ENCODE measurements at places on chromosomes 5 and 9. TPM values are rescaled to one million over a fixed set of nuclear protein-coding genes. Genes with fewer than 3 reads are reported as not detected.

DNA sequence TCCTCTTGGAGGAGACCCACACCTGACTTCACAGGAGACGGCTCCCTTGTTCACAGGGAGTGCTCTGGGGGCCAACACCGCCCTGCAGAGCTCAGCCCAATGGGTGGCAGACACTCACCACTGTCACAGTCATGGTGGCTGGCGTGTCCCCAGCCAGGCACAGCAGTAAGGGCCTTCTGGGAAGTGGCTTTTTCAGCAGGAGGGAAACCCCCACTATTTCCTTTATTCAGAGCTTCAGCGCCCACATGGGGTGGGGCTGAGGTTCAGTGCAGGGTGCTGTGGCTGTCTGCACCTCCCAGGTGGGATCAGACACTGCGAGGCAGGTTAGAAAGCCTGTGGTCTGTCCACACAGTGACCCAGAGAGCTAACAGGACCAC, 3.6 kb upstream of the SNAPC4 start:
- H3K4me3 ChIP-seq: no peak overlapping the region
- no peak for DNase-seq
- peaks cover 12% of the 10 kb centered on the region for H3K36me3 ChIP-seq
- H3K27ac ChIP-seq: no peak overlapping the region
- no peaks in the 10 kb centered on the region for H3K4me1 ChIP-seq
- no peaks in the 10 kb centered on the region for H3K27me3 ChIP-seq

GRCh38 chr9:94576131-94576530, 17.5 kb downstream of the FBP2 start:
- no peak for DNase-seq
- H3K36me3 ChIP-seq: no peaks in the 10 kb centered on the region
- H3K27ac ChIP-seq: no peak overlapping the region
- H3K27me3 ChIP-seq: no peaks in the 10 kb centered on the region
- peaks cover 17% of the 10 kb centered on the region for H3K4me1 ChIP-seq
- H3K4me3 ChIP-seq: no peak overlapping the region

DNA sequence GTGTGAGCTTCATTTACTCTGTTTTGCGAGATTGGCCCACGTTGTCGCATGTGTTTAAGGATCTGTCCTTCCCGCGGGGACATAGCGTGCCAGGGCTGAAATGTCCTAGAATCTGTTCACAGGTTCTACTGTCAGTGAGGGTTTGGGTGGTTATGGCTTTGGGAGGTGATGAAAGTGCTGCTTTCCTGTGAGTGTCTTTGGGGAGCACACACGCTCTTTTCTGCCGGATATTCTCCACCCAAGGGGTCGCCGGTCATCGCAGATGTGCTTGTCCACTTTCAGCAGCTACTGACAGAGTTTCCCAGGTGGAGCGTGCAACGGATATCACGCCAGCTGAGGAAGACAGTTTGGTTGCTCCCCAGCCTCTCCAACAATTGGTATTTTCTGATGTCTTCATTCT, 32.1 kb downstream of the PROP1 start:
- no peak overlapping the region for H3K4me3 ChIP-seq
- no peak overlapping the region for H3K27ac ChIP-seq
- H3K27me3 ChIP-seq: no peaks in the 10 kb centered on the region
- DNase-seq: no peak
- no peaks in the 10 kb centered on the region for H3K36me3 ChIP-seq

DNA sequence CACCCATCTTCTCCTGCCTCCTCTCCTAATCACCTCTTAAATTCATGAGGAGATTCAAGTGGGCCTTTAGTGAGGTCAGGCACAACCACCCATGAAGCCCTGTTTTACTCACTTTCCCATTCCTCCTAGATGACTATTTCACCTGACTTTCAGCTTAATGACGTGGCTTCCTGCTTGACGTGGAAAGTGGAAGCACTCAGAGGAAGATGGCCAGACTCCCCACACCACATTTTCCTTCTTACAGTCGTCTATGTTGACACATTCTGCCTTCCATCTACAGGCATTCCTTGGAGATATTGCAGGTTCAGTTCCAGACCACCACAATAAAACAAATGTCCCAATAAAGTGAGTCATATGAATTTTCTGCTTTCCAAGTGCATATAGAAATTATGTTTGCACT, 146.4 kb upstream of the TAS2R1 start:
- DNase-seq: no peak
- no peaks in the 10 kb centered on the region for H3K4me1 ChIP-seq
- no peaks in the 10 kb centered on the region for H3K27me3 ChIP-seq
- H3K36me3 ChIP-seq: no peaks in the 10 kb centered on the region
- no peak overlapping the region for H3K27ac ChIP-seq
- H3K4me3 ChIP-seq: no peak overlapping the region

GRCh38 chr9:4639420-4639819, 22.7 kb upstream of the PLPP6 start:
- no peaks in the 10 kb centered on the region for H3K4me1 ChIP-seq
- H3K36me3 ChIP-seq: no peaks in the 10 kb centered on the region
- H3K4me3 ChIP-seq: no peak overlapping the region
- no peaks in the 10 kb centered on the region for H3K27me3 ChIP-seq
- DNase-seq: no peak

Gene KIF24
- total RNA-seq: 0.68 TPM

Gene PRDM9
- not detected for total RNA-seq

Gene GRIA1
- not detected for total RNA-seq

Data from right lobe of liver (tissue), 6 donors.